Colonic mucosa (tissue), 4 donors: ENCODE measurements at places on chromosomes 12 and 14.

DNA sequence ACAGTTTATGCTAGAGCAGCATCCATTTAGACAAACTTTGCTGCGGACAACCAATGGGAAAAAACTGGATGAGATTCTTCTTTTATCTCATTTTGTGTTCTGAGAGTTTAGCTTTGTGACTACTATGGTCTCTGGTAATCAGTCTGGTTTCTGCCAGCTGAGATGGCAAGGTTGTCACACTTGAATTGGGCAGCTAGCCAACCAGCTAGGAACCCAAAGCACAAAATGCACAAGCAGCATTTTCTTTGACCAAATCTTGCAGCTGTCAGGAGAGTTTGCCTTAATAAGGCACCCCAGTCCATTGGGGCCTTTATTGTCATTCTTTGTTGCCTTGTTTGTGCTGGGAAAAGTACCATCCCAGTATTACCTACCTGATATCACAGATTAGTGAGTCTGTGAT is 34.0 kb upstream of the ETV6 start:
- no peak for DNase-seq

DNA sequence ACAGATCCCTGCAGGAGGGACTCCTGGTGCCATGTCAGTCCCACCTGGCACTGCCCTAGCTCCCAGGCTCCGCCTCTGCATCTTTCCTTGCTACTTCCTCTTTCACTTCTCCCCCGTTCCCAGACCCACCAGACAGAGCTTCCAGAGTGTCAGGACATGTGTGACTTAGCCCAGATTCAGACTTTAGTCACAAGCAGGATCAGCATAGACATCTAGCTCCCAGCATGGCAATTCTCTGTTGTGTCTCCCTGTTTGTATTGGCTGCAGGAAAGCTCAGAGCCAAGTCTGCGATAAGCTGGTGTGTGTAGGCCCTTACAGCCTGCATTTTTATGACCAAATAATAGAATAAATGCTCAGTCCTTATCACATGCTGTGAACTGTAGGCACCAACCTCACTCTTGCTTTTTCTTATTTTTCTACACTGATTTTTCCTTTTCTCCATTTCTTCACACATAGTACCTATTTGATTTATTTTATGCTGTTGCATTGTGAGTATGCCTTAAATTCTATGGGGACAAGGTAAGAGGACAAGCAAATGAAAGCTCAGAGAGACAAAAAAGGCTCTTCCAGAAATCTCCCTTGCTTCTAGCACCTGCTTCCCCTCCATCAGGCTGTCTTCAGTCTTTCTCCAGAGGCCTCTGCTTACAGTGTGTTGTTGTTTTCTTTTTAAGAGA is 5.9 kb downstream of the DHRS2 start:
- peak; percentile 34 for DNase-seq

- no peak for DNase-seq
Observed at GRCh38 chr12:46300910-46301309, 32.1 kb upstream of the SLC38A1 start.

DNA sequence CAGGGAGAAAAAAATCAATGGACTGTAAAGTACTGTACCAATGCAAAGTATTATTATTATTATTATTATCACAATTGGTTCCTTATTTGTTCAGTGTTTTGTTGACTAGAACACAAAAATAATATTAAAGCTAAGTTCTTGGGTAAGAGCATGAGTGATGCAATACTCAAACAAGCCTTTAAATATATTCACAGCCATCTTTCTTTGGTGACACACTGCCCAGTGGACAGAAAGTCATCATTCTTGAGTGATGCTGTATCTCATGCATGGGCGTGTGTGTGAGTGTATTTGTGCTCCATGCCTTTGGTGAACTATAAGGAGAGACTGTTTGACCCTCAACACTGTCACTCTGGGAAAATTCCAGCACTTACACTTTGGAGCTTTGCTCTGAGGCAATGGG is 93.6 kb downstream of the KCNK10 start:
- no peak for DNase-seq

DNA sequence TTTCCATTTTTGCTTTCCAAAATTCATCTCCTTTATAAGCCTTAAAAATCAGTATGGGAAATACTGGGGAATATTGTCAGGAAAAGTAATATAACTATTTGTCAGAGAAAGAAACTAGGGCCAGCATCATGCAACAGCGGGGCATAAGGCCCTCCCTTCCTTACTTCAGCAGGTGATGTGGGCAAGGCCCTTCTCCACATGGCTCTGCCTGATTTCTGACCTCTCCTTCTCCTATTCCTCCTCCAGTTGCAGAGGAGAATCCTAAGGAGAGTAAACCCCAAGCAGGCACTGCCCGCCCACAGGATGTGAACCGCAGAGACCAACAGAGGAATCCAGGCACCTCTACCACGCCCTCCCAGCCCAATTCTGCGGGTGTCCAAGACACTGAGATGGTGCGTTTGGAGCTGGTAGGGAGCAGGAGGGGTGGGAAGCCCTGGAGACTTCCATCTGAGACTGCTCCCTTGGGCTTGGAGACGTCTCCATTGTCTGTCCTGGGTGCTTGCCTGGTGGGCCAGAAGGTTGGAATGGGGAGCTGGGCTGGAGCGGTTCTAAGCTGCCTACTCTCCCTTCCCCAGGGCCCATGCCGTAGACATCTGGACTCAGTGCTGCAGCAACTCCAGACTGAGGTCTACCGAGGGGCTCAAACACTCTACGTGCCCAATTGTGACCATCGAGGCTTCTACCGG is 2.7 kb upstream of the SOAT2 start:
- DNase-seq = peak; percentile 15

DNA sequence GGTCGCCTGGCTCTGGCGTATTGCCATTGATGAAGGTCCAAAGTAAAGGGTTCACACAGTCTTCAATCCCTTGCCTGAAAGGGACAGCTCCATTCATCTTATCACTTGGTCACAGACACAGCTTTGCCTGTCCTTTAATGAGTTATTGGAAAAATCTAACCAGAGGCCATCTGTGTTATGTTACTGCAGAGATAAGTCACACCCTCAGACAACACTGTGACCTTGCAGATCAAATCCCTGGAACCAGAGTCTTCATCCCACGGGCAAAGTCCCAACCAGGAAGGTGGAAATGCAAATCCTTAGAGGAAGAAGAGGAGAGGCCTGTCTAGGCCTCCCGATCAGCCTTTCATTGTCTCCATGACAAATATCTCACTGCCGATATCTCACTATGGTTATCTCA is 68.3 kb upstream of the SCN8A start:
- DNase-seq = no peak

DNA sequence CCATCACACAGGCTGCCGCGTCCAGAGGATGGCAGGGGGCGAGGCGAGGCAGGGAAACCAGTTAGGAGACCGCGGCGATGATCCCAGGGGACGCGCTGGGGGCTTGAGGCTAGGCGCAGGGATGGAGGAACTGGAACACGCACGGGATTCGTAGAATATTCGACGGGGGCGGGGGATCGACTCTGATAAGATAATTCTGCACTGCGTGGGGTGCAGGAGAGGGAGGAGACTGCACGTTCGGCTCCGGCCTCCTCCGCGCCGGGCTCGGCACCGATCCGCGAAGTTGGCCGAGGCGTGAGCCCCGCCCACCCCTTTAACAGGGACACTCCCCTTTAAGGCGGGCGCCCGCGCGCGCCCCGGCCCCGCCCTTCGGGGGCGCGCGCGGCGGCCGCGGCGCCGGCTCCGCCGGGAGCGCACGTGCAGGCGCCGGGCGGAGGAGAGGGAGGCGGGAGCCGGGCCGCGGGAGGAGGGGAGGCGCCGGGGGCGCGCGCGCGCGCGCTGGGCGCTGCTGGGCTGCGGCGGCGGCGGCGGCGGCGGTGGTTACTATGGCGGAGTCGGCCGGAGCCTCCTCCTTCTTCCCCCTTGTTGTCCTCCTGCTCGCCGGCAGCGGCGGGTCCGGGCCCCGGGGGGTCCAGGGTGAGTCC is at the start of gene ACVR1B:
TSS of gene ACVR1B (plus strand) at position 501 of the 644 bp plus-strand sequence. CDS start at position 546, 45 bp downstream.
- DNase-seq = peak; percentile 93

DNA sequence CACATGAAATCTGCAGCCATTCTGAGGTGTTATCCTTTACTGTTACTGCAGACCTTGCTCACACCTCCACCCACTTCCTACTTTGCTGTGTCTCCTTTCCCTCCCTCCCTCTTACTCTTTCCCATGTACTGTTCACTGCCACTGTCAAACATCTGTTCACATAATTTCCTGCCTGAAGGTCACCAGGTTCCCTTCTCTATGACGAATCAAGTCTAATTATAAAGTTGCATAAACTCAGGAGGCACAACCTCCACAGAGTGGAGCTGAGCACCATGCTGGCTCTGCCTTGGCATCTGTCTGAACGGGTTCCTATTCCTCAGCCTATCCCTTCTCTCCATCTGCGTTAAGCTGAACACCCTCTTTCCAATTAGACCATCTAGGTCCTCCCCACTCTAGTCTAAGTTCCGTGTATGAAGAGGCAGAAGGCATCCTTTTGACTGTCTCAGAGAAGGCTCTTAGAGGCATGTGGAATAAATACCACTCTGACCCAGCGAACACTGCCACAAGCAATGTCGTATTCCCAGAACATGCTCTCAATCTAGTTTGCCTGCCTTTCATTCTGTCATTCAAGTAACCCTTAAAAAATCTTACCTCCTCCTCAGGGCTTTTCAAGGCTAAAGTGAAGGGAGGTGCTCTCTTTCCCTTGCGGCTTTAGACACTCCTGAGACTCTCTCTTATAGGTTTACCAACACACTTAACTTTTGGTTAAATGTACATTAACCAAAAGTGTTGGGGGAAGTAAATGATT is 48.7 kb downstream of the ACADS start:
- no peak for DNase-seq

- DNase-seq = peak; percentile 80
Observed at GRCh38 chr12:57836442-57837375, 9.8 kb downstream of the CTDSP2 start.
